ENCODE measurements at places on chromosomes 2 and 18.

GRCh38 chr2:55160422-55160821 is 71.7 kb downstream of the CLHC1 start:
- DNase-seq: no peak

DNA sequence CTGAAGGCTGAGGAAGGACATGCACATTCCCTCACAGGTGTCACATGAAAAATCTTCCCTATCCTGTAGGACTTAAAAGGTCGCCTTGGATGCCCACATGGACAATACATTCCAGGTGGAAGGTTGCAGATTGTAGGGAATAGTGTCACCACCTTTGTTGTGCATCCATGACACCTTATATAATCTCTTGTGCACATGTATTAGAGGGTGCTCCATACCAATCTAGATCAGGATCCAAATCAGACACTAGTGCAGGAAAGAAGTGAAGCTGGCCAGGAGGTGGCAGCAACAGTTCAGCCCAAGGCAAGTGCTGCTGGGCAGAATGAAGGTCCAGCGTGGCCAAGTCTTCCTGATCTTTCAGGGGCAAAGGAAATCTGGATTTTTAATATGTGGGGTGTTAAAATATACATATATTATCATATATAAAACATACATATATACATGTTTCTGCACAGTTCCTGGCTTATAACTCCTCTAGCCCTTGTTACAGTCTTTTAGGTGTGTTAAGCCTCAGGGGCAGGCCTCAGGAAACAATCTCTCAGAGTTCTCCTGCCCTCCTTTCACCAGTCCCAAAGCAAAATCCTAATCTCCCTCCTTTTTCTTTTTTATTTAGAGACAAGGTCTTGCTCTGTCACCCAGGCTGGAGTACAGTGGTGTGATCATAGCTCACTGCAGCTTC is 16.6 kb downstream of the NIF3L1 start:
- DNase-seq: no peak

DNA sequence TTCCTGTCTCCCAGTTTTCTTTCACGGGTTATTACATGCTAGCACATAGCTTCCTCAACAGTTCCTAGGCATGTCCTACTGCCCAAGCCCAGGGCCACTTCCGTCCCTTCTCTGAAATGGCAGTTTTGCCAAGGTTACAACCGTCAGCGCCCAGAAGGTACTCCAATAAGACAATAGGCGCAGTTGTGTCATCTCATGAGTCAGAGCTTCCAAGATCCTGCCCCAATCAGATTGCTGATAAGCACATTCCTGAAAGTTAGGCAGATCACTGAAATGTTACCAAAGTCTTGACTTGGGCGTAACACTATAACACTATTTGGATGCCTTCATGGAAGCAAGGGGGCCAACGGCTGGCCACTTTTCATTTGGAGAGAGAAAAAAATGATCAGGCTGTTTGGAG is 34.2 kb downstream of the GKN2 start:
- no peak for DNase-seq

- no peak for DNase-seq
Observed at GRCh38 chr18:55458456-55459203, 129.4 kb downstream of the TCF4 start.

DNA sequence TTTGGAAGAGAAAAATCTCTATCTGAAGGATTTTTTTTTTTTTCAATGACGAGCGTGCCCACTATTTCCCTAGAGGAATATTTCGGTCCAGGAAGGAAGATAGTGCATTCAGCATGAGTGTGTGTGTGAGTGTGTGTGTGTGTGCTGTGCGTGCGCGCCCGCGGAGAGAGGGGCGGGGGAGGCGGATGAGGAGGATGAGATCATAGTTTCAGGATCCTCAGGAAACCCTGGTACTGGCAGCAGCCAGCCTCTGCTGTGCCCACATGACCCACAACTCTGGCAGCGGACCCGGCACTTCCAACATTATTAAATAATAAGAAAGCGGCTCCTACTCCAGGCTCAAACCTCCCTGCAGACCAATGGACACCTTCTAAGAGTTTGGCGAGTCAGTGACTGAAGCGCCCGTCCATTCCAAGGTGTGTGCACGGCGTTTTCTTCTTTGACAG is 217.0 kb upstream of the DTNA start:
- DNase-seq: no peak

- no peak for DNase-seq
Observed at GRCh38 chr2:46502291-46502885, 23.0 kb downstream of the TMEM247 start.

DNA sequence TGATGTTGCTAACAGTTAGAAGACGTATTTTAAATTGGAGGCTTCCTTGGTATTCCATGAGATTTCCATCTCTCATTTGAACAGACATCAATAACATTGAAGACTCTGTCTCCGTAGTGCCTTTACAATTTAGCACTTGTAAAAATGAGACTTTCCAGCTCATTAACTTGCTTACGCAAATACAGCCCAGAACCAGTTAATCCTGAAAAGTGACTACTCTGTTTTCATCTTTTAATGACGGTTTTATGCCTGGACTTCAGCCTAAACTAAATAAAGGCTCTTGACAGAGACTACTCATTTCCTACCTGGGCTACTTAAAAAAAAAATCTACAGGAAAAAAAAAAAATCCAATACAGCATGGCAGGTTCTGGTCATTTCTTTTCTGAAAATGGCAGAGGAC is 148.6 kb downstream of the LRATD1 start:
- DNase-seq: no peak

DNA sequence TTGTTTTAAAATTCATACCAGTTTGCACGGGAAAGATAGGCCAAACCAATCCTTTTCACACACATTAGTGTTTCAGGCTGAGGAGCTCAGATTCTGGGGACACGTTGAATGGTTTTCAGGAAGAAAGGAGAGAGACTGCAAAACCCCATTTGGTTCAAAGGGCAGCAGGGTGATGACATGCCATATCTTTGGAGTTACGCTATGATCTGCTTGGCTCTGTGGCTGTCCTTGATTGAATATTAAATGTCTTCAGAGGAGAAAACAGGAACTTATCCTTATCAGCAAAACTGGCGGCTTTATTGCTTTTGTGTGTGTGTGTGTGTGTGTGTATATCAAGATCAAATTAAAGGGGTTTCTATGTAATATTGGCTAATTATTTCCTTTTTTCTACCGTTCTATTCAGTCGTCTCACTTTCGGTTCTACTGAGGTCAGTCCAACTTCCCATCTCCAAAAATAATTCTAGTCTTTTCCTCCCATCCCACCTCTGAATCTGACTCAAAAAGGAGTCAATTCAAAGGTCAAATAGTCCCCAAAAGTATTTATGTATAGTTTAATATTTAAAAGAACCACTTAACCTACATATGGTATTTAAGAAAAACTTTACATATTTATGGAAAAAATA is 292.9 kb upstream of the CCDC68 start:
- no peak for DNase-seq

DNA sequence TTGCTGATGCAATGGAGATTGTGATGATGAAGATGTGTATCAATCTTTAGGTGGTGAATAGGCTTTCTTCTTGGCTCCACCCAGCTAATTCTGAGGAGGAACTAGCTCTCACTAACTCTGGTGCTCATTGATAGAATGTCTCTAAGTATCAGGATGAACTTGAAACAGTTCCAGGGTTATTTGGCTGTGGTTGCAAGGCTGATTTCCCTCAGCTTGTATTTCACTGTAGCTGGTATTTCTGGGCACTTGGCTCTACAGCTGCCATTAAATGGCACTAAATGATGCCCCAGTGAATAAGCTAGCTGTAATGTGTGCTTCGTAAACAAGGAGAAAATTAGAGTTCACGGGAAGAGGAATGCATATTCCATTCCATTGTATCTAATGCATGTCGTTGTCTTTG is 241.2 kb downstream of the RPIA start:
- DNase-seq: no peak

GRCh38 chr2:207768866-207769596 is 675 bp downstream of the FZD5 start:
- DNase-seq: no peak

DNA sequence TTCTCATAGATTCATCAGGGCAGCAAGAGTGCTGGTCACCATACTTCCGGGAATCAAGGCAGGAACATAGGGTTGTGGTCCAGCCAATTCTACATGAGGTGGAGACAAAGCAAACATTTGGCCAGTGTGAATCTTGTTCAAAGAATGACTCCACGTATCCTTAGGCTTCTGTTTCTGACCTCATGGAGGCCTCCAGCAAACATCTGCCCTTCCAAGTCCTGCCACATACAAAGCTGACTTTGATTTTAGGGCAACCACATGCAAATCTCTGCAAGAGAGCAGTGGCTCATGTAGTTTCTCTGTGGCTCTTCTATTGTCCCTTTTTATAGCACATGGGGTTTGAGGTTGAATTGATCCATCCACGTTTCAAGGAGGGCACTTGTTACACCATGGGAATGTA is 132.1 kb upstream of the MMADHC start:
- no peak for DNase-seq

DNA sequence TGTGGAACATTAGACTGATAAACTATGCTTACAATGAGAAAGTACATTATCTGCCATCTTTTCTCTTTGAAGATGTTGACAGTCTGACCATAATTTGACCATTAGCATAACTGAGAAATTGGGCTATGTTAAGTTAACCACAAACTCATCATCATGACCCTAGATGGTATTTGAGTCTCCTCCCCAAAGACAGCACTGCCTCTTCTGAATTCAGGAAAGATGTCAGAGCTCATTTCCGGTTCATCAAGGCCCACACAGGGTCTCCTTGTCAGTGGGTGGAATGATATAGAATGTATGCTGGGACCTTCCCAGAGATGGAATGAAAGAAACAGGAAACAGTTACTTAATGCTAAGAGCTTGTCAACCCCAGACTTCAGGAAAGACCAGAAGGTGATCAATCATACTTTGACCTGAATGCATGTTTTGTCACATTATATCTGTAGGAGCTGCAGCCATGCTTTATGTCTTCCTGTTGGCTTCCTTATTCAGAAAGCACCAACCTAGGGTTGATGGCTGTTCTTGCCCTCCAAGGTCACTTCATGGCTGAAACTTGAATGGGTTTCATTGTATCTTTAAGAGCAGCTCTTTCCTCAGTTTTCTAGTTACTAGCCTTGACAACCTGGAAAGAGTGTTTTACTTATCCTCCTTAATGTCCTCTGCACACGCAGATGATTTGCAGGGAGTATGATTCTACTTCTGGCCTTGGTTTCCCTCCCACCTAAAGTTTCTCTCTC is 99.1 kb upstream of the NEUROD1 start:
- no peak for DNase-seq

DNA sequence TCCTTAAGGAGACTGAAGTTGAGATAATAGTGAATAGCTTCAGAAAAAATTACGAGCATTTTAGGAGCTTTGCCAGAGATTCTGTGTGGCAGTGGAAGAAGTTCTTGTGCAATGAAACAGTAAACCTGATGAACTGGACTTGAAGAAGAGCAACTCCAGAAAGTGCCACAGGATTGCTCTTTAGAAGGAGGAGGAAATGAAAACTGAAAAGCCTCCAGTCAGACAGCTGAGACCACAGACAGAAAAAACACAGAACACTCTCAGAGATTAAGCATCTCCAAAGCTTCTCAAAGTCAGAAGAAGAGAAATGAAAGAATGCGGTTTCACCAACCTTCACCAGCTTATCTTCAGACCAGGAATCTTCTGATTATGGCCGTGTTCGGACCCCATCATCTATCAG is 329.7 kb upstream of the CNTNAP5 start:
- DNase-seq: no peak

DNA sequence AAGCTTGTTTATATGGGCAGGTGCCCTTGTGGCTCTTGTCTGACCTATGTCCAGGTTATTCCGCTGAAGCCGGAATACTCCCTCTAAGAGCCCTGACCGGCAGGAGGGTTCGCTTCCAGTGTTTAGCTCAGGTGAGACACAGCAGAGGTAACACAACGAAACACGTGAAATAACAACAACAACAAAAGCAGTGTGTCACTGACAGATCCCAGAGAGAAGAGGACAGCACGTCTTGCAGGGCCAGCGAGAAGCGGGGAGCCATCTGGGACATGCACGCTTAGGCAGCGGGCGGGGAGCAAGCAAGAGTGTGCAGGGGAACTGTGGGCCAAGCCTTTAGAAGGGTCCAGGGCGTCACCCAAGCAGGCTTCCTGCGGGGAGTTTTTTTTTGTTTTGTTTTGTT is 17.1 kb upstream of the ZDBF2 start:
- no peak for DNase-seq

DNA sequence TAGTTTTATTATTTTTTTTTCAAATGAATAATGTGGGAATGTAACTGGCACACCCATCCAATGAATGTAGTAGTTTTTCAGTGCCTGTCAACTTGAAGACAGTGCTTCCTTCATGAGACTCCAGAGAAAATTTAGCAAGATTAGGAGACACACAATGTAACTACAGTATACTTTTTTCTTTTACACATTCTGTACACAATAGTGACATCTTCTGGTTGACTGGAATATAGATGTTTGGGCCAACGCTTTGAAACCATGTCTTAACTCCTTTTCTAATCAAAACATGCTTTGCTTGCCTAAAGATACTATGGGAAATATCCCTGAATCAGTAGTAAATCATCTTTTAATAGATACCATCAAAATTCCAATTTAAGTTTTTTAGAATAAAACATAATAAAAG is 229.5 kb upstream of the ZC3H15 start:
- no peak for DNase-seq

- no peak for DNase-seq
Observed at GRCh38 chr18:31329787-31330438, 12.0 kb downstream of the DSG1 start.

DNA sequence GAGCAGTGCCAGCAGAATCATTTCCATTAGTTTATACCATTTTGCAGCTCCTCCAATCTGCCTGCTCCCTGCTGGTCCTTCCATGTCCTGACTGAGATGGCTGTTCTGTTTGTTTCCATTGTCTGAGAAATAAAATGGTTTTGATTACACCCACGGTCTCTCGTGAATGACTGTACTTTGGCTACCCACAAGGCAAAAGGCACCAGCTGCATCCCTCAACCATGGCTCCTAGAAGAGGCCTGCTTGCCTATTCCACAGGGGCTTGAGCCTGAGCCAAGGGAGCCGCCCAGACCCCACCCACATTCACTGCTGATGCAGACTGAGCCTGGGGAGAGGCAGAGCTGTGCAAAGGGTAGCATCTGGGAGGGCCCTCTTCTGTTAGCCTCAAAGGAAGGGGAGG is 31.2 kb downstream of the MARCHF4 start:
- no peak for DNase-seq

GRCh38 chr2:239070466-239070865 is 222.6 kb downstream of the TWIST2 start:
- DNase-seq: no peak

DNA sequence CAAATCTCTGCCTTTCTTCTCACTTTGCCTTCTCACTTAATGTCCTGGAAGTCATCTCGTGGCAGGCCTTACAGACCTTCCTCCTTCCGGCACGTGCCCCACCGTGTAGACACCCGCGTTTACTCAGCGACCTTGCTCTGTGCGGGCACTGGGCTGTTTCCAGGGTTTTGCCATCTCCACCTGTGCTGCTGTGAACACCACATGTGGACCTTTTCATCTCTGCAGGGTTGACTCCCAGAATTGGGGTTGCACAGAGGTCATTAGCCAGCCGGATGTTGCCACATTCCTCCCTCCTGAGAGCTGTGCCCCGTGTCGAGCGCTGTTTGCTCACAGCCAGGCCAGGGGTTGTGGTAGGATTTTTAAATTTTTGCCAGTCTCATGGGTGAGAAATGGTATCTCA is 25.4 kb downstream of the KCNG2 start:
- no peak for DNase-seq

GRCh38 chr18:3397031-3397750 is 52.8 kb upstream of the TGIF1 start:
- no peak for DNase-seq

Measured in activated T-helper 1 cell treated with anti-CD3 and anti-CD28 coated beads, Interleukin-2, amount 50 U/mL, for 16 hours (primary cell).